DND-41 (cell line): ENCODE measurements at places on chromosomes 12 and 14.

GRCh38 chr12:116717466-116718437 is 20.1 kb downstream of the SPRING1 start:
- DNase-seq = no peak

DNA sequence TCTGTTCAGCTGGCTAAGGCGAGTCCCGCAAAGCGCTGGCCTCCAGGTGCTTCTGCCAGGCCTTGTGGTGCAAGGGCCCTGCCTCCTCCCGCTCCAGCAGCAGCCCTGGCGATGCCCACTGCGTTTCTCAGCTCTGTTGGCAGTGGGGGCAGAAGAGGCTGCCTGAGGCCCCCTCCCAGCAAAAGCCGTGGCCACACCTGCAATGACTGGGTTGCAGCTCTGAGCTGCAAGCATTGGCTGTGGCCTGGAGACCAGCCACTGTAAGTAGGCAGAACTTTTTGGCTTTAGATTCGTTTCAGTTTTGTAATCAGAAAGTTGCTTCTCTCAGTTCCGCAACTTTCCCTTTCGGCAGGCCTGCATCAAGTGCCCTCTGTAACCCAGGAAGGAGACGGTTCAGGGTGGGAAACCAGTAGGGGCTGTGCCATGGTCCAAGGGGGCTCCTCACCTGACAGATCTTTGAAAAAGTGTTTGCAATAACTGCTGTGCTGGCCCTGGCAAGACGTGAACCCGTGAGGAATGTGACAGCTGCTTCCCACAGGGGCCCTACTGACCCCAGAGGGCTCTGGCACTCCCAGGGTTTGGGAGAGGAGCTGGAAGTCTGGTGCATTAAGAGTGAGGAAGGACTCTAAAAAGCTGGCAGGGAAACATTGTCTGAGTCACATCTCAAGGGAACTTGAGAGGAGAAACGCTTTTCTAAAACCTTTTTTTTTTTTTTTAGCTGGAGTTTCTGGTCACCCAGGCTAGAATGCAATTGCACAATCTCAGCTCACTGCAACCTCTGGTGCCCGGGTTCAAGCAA is 54.5 kb upstream of the MAX start:
- peak; percentile 24 for DNase-seq

DNA sequence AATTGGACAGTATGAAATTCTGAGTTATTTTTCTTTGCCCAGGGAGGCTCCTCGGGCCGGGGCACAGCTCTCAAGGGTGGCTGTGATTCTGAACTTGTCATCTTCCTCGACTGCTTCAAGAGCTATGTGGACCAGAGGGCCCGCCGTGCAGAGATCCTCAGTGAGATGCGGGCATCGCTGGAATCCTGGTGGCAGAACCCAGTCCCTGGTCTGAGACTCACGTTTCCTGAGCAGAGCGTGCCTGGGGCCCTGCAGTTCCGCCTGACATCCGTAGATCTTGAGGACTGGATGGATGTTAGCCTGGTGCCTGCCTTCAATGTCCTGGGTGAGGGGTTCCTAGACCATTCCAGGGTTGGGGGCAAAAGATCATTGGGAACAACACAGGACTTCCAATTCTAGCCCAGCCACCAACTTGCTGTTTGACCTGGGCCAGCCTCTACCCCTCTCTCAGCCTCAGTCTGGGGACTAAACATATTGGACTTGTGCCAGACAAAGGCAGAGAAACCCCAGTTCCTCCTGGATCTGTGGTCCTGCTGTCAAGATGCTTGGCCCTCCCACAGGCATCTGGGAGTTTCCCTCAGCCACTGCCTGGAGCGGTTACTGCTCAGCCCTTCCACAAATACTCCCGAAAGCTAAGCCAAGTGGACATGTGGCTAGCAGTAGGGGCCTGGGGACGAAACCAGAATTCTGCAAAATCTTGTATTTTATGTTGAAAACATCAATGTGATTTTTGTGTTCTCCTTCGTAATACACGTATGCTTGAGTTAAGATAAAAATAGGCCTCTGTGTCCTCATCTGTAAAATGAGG is 3.5 kb downstream of the OAS3 start:
- DNase-seq = no peak

- no peak for DNase-seq
Observed at GRCh38 chr14:85535321-85535720, 5.4 kb downstream of the FLRT2 start.

DNA sequence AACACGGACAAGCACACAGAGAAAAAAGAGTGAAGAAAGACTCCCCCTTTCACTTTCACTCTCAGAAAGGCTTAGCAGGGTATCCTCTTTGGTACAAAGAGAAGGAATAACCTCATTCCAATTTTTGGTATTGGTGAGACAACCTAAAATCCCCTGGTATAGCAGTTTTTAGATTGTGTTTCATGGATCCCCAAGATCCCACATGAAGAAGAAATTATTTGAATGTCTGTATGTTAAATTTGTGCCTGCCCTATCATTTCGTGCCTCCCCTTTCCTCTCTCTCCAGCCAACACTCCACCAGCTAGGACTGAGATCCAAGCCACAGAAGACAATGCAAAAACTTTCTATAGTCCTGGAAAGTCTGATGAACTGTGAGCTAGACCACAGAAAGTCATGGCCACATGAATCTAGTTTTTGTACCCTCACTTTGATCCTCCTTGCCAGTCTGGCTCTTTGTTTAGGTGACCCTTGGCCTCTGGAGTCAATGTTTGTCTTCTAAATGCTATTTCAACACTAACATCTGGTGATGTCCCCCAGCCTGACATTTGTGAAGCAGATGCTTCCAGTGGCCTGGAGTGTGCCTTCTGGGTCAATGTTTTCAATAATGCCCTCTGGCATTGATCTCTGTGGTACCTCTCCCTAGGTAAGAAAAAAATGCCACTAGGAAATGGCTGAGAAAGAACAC is 181.9 kb upstream of the BMP4 start:
- DNase-seq = no peak

DNA sequence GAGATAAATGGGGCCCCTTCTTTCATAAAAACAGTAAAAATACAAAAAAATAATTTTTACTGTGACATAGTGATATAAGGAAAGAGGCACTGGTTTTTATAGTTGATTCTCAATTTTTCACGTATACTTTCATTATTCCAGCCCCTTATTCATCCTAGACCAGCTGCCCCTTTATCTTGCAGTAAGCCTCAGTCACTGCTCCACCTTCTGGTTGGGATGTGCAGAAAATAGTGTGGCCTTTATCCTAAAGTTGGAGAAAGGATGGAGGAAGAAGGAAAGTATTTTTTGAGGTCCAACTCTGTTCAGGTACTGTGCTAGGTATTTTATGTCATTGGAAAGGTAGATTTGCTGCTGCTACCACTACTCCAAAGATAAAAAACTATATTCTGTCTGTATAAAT is 172.7 kb downstream of the ANO6 start:
- DNase-seq = peak; percentile 19

GRCh38 chr12:121946313-121947025 is 28.1 kb downstream of the CFAP251 start:
- no peak for DNase-seq

- DNase-seq = no peak
Observed at GRCh38 chr12:22624548-22624869, 462 bp upstream of the ETNK1 start.

GRCh38 chr14:52992236-52992870 is 41.5 kb upstream of the FERMT2 start:
- no peak for DNase-seq

- DNase-seq = no peak
Observed at GRCh38 chr14:67541448-67542387, 8.6 kb downstream of the PLEKHH1 start.

DNA sequence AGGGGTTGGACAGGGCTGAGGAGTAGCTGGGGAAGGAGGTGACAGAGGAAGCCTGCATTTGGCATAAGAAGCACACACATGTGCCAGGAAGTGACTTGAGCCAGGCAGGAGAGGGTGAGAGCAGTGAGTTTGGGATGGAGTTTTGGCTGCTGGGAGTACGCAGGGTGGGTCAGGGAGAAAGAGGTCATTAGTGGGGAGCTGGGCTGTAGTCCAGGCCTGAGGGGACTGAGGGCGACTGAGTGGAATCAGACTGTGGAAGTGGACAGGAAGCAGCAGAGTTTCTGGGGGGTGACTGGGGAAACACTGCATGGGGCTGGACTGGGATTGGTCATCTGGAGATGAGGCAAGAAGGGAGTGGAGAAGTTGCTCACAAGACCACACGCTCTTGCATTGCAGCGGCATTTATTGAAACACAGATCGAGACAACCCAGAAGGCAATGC is 7.6 kb downstream of the KRT85 start:
- no peak for DNase-seq

DNA sequence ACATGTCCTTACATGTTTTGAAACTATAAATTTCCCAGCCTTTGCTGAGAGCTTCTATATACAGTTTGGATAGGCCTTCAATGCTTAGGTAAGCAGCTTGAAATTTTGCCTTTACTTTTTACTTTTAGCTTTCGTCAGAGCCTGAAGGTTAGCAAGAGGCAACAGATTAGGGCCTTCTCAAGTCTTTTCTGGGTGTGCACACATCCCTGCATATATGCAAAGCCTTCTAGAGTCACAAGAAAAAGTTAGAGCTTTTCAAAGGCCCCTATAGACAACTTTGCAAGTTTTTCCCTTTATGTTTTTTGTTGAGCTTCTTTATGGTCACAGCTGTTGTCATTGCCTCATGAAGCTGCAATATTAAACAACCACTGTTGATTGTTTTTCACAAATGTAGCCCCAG is 778.4 kb downstream of the GALC start:
- no peak for DNase-seq

DNA sequence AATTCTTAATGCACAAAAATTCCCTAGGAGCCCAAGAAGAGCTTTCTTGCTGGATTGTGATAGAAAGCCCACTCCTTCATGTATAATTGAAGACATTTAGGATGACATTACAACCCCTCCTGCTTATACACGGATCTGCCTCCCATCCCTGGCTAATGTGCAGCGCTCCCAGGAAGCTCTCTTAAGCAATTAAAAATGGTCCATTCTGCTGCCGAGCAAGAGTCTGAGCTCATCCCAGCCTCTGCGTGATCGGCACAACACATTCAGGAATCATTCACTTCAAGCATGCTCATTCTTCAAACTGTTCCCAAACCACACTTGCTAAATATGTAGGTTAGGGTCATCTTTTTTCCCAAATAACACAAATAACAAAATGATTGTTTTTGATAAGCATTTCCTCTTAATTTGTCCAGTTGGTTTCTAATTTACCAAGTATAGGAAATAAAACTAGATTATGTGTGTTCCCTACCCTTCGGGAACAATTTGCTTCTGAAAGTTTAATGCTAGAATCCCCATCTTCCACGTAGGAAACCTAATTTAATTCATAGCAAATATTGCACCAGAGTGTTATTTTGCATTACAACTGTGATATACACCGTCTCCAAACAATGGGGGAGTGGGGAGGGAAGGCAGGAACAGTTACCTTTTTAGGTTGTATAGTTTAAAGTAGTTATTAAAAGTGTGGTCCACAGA is 17.3 kb upstream of the TMEM233 start:
- DNase-seq = no peak

DNA sequence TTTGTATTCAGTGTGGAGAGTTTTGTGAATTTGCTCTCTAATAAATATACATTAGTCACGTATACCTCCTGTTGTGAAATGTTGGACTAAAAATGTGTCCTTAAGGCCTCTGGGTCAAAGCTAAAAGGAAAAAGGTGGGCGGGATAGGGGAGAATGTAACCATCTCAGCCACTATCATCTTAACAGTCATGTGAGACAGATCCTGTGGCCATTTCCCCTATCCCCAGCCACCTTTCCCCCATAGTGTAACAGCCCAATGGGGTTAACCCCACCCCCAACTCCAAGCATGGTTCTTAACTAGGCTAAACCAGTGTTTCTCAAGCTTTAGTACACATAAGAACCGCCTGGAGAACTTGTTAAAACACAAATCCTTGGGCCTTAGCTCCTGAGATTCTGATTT is 6.5 kb upstream of the ITPR2 start:
- DNase-seq = no peak

- no peak for DNase-seq
Observed at GRCh38 chr14:96251656-96252155, 4.3 kb upstream of the BDKRB1 start.

DNA sequence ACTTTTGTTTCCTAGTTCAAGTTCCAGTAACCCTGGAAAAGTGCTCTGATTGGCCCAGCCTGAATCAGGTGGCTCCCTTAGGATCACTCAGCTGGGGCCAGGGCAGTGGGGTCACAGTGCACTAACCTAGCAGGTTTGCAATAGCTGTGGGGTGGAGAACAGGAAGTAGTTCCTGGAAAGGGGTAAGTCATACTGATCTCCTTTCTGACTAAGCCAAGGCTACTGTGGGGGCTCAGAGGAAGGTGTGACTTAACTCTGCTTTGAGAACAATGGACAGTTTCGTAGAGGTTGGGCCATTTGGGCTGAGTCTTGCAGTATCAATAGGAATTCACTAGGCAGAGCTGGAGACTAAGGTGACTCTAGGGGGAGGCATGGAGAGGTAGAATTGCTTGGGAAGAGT is 89.4 kb downstream of the KIF26A start:
- DNase-seq = no peak

GRCh38 chr12:57609101-57609780 is 2.0 kb upstream of the ARHGEF25 start:
- DNase-seq = no peak

GRCh38 chr12:51884676-51885229 is 3.1 kb upstream of the ANKRD33 start:
- no peak for DNase-seq

GRCh38 chr14:95452176-95452892 is 64.1 kb downstream of the SYNE3 start:
- DNase-seq = peak; percentile 33

DNA sequence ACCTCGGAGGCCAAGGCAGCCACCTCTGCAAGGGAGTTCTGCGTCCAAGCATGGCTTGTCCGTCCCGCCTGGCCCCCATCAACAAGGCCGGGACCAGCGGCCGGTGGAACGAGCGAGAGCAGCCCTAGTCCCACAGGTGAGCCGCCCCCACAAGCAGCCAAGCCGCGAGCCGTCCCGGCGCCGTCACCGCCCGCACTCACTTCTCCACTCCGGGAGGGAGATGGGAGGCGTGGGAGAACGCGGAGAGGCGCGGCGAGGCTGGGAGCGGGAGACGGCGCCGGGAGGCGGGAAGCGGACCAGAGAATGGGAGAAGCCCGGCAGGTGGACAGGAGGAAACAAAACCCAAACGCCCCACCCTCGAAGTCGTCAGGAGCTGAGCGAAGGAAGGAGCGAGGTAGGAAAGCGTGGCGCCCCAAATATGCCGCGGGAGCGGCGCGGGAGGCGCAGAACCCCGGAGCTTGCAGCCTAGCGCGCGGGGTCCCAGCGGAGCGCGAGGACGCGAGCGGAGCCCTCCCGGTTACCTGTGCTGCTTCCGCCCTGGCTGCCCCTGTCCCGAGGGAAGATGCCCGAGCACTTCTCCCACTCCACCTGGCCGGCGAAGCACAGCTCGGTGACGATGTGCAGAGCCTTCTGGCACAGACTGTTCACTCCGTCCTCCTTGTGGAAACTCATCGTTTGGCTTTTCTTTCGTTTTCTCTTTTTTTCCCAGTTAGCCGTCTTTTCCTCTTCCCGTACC is 600 bp downstream of the SYT10 start:
- DNase-seq = no peak

- no peak for DNase-seq
Observed at GRCh38 chr12:75481774-75482173, 1.2 kb downstream of the GLIPR1 start.
